Mesothelial cell of epicardium (in vitro differentiated cells): ENCODE measurements at places on chromosomes 6 and 20.

DNA sequence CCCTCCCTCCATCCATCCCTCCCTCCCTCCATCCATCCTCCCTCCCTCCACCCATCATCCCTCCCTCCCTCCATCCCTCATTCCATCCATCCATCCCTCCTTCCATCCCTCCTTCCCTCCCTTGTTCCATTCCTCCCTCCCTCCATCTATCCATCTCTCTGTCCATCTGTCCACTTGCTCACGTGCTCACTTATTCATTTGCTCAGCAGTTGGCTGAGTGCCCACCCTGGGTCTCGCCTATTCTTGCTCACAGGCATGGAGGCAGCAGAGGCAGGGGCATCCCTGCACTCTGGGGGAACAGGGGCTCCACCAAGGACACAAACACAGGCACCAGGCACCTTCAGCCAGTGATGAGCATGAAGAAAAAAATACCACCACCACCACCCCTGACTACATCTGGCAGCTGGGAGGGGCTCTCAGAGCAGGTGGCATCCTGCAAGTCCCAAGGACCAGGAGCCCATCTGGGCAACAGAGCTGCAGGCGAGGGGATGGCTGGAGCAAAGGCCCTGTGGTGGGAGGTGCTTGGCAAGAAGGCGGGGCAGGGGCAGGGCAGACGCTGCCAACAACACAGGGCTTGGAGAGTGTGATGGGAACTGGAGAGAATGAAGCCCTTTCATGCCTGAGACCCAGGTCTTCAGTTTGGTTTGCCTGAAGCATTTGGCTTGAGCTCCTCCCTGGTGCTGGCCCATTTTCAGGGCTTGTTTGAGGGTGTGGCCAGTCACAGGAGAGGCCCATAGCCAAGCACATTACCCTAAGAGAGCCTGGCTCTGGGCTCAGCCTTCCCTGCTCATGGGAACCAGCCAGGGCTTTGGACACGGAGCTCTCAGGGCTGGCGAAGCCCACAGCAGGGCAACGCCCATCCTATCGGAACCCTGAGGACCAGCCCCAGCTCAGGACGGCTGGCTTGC lies 40.2 kb upstream of the MRGBP start:
- DNase-seq: no peak
- peaks cover 26% of the 10 kb centered on the region for H3K4me1 ChIP-seq
- H3K36me3 ChIP-seq: no peaks in the 10 kb centered on the region
- H3K27ac ChIP-seq: no peak overlapping the region
- no peak overlapping the region for H3K4me3 ChIP-seq

- H3K27me3 ChIP-seq: no peaks in the 10 kb centered on the region
- no peak for DNase-seq
- H3K36me3 ChIP-seq: no peaks in the 10 kb centered on the region
Measured at GRCh38 chr6:34792605-34793500, 970 bp downstream of the BLTP3A start.

DNA sequence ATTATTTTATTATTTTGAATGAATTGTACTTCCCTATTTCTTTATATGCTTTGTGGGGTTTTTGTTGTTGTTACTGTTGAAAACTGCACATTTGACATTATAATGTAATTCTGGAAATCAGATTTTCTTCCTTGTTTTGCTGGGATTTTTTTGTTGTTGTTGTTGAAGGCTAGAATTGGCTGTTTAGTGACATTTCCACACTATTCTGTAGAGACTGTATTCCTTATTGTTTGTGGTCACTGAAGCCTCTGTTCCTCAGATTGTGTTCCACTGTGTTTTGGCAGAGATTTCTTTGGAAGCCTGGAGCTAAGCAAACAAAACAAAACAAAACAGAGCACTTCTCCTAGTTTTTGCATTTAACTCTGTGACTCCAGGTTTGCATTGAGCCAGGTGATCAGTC lies 52.9 kb downstream of the CDYL start:
- H3K27ac ChIP-seq: no peak overlapping the region
- peaks cover 45% of the 10 kb centered on the region for H3K36me3 ChIP-seq
- no peak overlapping the region for H3K4me3 ChIP-seq
- H3K27me3 ChIP-seq: no peaks in the 10 kb centered on the region

GRCh38 chr6:6397842-6398241 lies 77.4 kb upstream of the F13A1 start:
- no peaks in the 10 kb centered on the region for H3K36me3 ChIP-seq
- peaks cover 57% of the 10 kb centered on the region for H3K27me3 ChIP-seq
- no peak overlapping the region for H3K4me3 ChIP-seq
- H3K27ac ChIP-seq: no peak overlapping the region

- peaks cover 32% of the 10 kb centered on the region for H3K4me1 ChIP-seq
- no peaks in the 10 kb centered on the region for H3K36me3 ChIP-seq
- peaks cover 16% of the 10 kb centered on the region for H3K27me3 ChIP-seq
- H3K4me3 ChIP-seq: no peak overlapping the region
Measured at GRCh38 chr6:149446791-149447376, 37.9 kb downstream of the ZC3H12D start.

GRCh38 chr6:11398451-11399326 lies 138.9 kb upstream of the TMEM170B start:
- no peak for DNase-seq
- no peak overlapping the region for H3K4me3 ChIP-seq
- no peaks in the 10 kb centered on the region for H3K36me3 ChIP-seq
- no peak overlapping the region for H3K27ac ChIP-seq

DNA sequence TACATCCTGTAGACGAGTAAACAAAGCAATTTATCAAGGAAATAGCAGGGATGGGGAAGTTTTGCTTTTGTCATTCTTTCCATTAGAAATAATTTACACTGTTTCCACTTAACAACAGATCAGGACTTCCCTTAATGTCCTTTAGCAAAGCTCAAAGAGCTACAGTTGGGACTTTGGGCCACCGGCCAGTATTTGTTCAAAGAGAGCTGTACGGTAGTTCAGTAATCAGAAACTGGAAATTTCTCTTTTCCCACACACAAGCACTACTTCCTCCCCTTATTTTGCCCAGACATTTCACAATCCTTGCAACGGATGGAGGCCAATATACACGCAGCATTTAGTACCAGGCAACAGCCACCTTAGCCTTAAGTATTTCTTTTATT lies 12.1 kb upstream of the HINT3 start:
- H3K4me1 ChIP-seq: peaks cover 56% of the 10 kb centered on the region
- H3K27me3 ChIP-seq: no peaks in the 10 kb centered on the region
- no peak for DNase-seq
- H3K27ac ChIP-seq: peak overlapping the region; percentile 84

DNA sequence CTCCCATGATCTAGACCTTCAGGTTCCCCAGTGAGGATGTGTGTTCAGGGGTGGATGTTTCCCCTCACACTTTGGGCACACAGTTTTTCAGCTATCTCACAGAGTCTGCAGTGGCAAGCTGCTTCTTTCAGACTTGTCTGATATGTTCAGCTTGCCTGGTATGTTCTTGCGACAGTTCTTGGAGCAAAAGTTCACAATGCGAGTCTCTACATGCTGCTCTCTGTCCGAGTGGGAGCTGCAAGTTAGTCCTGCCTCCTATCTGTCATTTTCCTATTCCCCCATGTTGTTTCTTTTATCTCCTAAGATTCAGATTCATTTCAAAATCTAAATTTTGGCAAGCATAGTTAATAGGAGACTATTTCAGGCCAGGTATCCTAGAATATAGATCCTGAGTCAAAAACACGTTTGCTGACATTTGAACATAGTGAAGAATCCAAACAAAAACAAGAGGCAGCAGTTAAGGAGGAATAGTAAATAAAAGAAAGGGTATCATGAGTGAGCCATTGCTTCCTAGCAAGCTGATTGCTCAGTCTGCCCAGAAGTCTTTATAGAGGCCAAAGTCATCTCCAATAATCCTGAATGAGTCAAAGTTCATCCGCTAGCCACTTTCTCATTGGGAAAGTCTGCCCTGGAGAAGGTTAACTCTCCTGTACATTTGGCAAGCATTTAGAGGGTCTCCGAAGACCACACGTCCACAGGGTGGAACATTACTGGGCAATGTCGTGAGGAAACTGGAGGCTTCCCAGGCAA lies 140.2 kb upstream of the MOCS1 start:
- H3K27ac ChIP-seq: peak overlapping the region; percentile 62
- H3K4me1 ChIP-seq: peaks cover 10% of the 10 kb centered on the region
- H3K4me3 ChIP-seq: no peak overlapping the region
- H3K27me3 ChIP-seq: peaks cover 17% of the 10 kb centered on the region

- H3K27ac ChIP-seq: no peak overlapping the region
- H3K4me1 ChIP-seq: peaks cover 19% of the 10 kb centered on the region
- H3K36me3 ChIP-seq: no peaks in the 10 kb centered on the region
- DNase-seq: no peak
- H3K27me3 ChIP-seq: no peaks in the 10 kb centered on the region
- H3K4me3 ChIP-seq: no peak overlapping the region
Measured at GRCh38 chr6:129753422-129753821, 43.4 kb upstream of the ARHGAP18 start.

DNA sequence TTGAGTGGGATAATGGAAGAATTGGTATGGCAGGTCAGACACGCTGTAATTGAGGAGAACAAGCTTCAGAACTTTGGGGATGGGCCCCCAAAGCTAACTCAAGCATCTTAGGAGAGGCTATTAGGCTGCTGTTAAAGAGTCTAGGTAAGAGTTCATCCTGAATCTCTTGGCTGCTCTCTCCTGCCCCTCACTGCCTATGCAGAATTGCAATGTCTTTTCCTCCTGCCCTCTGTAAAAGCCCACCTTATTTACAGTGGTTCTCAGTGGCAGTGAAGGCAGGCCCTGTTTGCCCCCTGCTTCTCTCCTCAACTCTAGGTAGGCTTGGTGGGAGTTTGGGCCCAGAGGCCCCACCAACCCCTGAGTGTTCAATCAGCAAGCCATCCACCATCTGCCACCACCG lies 55.0 kb downstream of the LYRM2 start:
- peak overlapping the region; percentile 85 for H3K27ac ChIP-seq
- peaks cover 2% of the 10 kb centered on the region for H3K36me3 ChIP-seq
- no peak overlapping the region for H3K4me3 ChIP-seq
- H3K4me1 ChIP-seq: peaks cover 21% of the 10 kb centered on the region
